ENCODE measurements at places on chromosomes 13 and 19.

GRCh38 chr13:105573136-105573535, 962.3 kb downstream of the EFNB2 start:
- DNase-seq = no peak

- no peak for DNase-seq
Measured at GRCh38 chr19:17751103-17751911, at the start of gene FCHO1. Gene FCHO1 (plus strand): TSS chr19:17751477. CDS start chr19:17755165, 3,688 bp downstream.

DNA sequence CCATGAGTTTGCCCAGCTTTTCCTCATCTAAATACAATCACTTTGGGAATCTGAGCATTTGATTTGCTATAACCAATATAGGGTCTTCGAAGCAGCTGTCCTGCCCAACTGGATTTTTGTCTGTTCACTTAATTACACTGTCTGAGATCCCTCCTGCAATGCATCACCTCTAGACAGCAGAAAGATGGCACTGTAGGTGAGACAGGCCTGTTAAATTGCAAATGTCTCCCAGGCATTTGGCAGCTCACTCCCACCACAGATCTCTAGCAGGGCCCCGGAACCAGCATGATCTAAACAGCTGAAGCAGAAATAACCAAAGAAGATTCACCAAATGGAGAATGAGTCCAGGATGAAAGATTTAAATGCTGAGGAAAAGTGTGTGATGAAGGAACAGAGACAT, 41.9 kb upstream of the SERPINE3 start:
- DNase-seq = no peak

DNA sequence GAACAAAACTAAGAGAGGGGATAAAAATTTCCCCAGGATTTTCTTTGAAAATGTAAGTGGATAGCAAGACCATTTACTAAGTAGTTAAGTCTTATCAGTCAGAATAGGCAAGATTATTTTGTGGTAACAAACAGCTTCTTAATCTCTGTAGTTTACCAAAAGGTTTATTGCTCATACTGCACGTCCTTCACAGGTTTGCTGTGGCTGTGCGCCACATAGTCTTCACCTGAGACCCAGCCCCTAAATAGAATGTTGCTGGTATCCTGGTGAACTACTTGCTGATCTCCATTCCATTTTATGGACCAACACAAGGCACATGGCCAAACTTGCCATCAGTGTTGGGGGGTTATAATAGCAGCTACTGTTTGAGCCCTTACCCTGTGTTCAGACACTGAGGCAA, 44.6 kb downstream of the FNDC3A start:
- no peak for DNase-seq

GRCh38 chr13:44101347-44102083, 221.8 kb downstream of the LACC1 start:
- DNase-seq = no peak

GRCh38 chr13:39961036-39961435, 305.6 kb downstream of the COG6 start:
- no peak for DNase-seq

GRCh38 chr13:75296641-75297040, 185.3 kb downstream of the TBC1D4 start:
- no peak for DNase-seq

DNA sequence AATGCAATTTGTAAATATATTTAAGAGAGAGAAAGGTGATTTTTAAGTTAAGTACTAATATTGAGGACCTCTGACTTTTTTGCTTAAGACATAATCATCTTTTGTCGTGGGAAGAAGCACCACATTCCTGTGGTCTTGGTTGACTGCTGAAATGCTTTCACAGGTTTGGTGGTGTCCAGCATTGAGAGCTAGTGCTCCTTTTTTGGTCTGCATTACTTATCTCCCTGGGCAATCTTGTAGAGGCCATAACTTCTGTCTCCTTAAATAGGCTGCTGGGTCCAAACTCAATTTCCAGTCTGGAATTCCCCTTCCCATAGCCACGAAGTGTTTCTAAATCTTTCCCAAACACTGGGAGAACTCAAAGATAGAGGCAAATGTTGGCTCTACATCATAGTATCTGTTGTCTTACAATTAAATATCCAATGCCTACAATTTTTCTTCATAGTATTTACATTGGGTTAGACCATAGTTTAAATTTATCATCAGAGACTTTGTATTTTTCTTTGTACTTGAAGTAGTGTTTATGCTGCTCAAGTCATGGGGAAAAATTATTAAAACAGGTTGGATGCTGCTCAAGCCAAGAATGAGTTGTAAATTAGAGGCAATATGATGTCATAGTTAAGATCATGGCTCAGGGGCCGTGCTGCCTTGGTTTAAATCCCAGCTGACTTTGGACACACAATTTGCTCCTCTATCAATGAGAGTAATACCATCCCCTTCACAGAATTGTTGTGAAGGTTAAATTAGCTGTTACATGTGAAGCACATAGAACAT, 105.6 kb downstream of the POSTN start:
- DNase-seq = peak; percentile 28

DNA sequence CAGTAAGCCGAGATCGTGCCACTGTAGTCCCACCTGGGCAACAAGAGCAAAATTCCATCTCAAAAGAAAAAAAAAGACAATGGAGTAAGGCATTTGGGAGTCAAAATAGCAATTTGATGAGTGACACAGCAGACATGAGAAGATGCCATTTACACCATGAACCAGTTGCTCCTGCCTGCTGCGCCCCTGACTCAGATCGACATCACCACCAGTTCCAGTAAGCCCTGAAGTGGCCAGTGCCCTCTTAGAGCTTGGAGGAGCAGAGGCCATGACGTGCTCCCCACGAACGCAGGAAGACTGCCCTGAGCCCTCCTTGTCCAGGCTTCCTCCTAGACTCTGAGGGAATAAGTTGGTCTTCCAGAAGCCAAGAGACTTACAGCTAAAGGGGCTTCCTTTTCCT, 339.2 kb downstream of the MYO16 start:
- DNase-seq = no peak

- no peak for DNase-seq
Measured at GRCh38 chr19:52991484-52991883, 22.2 kb upstream of the ERVV-1 start.

- DNase-seq = no peak
Measured at GRCh38 chr19:1471515-1472160, 7.4 kb downstream of the C19orf25 start.

DNA sequence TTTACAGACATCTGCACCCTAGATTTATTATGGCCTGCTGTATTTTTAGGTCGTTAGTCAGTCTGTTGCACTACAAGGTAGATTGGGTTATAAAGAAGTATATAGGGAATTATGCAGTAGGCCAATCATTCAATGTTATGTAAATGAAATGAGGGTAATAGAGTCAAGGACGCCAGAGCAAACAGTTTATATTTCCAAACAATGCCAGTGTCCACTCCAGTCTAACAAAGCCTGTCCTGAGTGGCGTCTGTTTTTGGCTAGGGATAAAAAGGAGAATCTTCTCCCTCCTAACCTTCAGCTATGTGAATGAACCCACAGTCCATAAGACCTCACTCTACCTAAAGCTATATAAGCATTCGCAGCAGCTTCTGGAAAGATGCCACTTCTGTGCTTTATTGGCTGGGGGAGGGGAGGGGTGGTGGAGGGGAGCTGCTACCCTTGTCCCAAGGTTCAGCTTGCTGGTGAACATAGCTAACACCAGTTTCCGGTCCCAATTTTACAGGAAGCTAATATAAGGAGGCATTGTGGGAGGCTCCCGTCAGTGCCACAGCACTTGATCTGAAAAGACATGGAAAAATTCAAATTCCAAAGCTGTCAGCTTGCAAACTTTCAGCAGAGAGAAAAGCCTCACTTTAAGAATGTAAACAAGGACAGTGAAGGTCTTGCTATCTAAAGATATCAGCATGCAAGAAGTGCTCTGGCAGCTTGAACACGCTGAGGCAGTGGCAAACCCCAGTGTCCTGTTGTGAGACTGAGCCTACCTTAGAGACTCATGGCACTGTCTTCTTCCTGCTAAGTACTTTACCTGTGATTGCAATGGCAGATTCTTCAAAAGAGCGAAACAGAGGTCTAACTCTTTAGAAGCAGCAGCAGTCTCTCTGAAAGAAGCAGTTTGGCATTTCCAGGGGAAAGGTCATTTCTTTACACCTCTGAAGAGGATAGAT, 369.9 kb downstream of the PCDH9 start:
- no peak for DNase-seq

DNA sequence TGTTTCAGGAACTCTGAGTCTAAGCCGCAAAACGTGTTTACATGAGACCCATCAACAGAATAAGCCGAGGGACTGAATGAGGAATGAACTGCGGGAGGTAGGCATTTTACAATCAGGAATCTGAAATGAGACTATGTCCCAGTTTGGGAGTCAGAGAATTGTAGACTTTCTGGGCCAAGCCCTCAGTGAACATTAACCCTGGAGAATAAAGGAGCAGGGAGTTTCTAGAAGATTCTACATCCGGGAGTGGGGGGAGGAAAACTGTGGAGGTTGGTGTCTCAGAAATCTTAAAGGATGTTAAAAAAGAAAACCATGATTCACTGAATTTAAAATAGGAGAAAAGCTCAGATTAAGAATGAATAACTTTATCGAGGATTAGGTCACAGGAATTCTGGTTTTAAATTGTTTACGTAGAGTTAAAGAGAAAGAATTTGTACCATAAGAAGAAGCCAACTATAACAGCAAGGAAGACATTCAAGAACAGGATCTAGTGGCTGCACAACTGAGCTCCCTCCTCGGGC, 18.5 kb downstream of the RFX2 start:
- DNase-seq = no peak

DNA sequence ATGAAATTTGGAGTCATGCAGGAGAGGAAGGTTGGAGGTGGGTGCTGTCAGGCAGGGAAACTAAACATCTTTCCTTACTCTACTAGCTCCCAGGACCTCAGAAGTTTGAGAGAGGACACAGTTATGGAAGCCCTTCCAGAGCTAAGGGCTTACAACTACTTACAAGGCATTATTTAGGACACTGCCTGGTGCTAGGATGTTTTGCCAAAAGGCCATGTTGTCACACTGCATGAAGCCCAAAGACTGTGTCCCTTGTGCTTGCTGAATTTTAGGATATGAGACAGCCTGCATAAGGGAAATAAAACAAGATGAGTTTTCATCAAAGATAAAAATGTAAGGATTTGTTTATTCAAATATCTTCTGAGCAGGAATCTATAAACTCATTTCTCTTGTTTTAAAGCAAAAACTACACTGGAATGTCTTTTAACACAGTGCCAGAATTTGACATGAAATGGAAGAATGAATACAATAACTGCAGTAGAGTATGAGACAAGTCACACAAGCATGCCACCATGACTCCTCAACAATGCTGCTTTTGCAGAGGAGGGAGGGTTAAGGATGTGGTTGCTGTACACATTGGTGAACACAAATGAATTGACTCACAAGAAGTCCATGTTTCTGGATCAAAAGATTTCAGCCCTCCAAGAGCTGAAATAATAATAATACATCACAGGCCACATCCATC, 258.4 kb downstream of the SPRY2 start:
- no peak for DNase-seq

GRCh38 chr19:37980419-37981170, 73.6 kb downstream of the SIPA1L3 start:
- peak; percentile 31 for DNase-seq

GRCh38 chr13:23652909-23653726, 82.9 kb downstream of the TNFRSF19 start:
- no peak for DNase-seq

GRCh38 chr13:50708461-50708860, 135.0 kb downstream of the DLEU7 start:
- DNase-seq = no peak

GRCh38 chr19:38736036-38736412, 8.2 kb downstream of the CAPN12 start:
- no peak for DNase-seq

DNA sequence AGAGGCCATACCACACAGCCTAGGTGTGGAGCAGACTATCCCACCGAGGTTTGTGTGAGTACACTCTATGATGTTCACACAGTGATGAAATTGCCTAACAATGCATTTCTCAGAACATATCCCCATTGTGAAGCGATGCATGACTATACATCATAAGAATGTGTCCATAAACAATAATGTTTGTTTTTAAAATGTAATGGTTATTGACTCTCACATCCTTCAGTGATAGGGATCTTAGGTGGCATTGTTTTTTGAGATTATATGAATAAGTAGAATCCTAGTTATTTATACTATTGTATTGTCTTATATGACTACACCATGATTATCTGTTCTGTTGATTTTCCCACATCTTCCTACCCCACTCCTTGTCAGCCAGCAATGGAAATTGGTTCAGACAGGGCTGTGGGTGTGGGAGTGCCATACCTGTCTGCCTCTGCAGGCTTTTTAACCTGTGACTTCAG, 13.6 kb downstream of the CCNA1 start:
- no peak for DNase-seq

DNA sequence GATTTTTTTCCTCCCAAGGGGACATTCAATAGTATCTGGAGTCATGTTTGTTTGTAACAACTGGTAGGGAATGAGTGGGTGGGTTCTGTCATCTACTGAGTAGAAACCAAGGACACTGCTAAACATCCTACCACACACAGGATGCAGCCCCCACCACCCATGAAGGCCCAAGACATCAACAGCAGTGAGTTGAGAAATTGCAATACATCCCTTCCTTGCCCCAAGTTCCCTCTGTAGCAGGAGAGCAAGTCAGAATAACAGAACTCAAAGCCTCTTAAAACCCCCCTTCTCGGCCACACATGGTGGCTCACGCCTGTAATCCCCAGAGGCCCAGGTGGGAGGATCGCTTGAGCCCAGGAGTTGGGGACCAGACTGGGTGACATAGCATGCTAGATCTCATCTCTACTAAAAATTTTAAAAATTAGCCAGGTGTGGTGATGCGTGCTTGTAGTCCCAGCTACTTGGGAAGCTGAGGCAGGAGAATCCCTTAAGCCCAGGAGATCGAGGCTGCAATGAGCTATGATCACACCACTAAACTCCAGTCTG, 2.4 kb upstream of the CYP2F1 start:
- no peak for DNase-seq

- no peak for DNase-seq
Measured at GRCh38 chr13:106569233-106570095, 1.5 kb upstream of the ARGLU1 start.

GRCh38 chr19:55018216-55018615, 19.8 kb downstream of the GP6 start:
- no peak for DNase-seq

DNA sequence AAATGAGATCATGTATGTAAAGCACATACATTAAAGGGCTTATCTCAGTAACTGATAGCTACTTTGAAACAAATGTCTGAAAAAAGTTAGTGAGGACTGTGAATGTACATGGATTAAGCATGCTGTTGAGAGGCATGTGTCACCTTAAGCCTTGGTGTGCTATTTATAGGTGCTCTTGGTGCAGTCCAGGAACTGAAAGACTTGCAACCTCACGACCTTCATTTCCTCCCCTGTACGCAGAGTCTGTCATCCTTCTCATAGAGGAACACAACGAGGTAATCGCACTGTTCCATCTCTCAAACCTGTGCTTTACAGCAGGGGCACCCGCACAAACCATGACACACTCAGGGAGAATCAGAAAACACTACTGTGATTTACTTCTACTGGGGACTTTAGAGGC, 65.6 kb downstream of the UFM1 start:
- no peak for DNase-seq

DNA sequence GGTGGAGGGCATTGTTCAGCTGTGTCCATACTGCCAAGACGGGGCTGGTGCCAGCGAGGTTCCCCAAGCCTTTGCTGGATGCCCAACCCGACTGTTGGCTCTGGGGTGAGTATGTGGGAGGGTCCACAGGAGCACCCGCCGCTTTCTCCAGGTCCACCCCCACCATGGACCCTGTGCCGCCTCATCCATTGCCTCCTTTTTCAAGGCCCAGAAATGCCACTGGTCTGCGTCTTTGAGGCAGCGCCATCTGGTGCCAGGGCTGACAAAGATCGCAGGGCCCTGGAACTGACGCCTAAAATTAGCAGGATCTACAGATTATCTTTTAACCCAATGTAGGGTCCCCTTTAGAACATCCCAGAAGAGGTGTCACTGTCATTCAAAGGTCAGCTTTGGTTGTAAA, 34.6 kb downstream of the NFIX start:
- no peak for DNase-seq

Data from NCI-H446 treated with DMSO at 0.1 percent for 48 hours (cell line).